ENCODE measurements at places on chromosomes 2 and 18. TPM values are rescaled to one million over a fixed set of nuclear protein-coding genes. Genes with fewer than 3 reads are reported as not detected.

DNA sequence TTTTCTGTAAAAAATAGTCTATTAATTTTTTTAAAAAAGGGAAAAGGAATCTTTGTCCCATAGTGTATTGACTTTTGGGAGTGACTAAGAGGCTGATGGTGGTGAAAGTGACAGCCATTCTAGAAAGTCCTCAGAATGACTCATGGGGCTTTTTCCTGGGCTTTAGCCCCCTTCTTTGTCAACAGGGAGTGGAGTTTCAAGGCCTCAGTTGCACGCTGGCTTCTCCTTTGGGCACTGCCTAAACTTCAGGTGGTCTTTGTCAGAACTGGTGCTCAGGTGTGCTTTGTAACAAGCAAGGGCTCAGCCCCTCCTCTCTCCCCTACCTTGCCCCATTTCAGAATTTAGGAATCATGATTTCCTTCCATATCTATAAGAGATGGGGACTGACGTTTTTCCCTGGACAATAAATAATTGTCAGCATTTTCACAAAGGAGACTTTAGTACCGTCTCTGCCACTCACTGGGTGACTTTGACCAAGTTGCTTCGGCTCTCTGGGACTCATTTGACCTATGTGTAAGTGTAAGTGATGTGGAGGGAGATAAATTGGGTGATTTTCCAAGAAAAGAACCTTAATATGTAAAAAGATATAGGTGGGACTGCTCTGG is 61.2 kb upstream of the IGFBP2 start:
- no peak for DNase-seq

DNA sequence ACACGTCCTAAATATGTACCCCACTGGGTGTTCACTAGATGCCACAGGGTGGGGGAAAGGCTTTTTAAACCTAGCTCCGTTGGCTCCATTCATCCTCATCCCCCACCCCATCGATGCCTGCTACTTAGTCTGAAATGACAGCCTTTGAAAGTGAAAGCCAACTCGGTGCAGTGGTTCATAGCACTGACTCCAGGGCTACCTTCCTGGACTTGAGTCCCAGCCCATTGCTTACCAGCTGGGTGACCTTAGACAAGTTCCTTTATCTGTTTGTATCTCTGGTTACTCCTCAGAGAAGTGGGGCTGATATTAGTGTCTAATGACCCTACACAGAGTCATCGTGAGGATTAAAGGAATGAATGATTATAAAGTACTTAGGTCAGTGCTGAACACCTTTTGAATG is 24.4 kb downstream of the EHD3 start:
- no peak for DNase-seq

VWA3B gene
- total RNA-seq = not detected

REG1A gene
- total RNA-seq = not detected

Measured in glomerular endothelial cell (primary cell).